Nephron progenitor cell (in vitro differentiated cells): ENCODE measurements at places on chromosomes 13 and 19.

DNA sequence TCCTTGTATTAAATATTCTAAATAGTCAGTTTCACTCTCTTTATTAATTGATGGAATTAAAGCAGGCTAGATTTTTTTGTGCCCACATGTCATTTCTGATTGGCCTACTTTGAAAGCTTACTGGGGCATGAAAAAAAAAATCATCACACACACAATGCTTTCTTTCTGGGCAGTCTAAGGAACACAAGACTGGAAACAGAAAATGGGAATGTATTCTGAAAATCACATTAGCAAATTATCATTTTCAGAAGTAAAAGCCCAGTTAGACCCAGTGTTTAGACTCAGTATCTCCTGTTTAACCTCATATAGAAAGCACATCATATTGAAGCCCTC is 339.4 kb downstream of the SPRY2 start:
- DNase-seq, result no peak

DNA sequence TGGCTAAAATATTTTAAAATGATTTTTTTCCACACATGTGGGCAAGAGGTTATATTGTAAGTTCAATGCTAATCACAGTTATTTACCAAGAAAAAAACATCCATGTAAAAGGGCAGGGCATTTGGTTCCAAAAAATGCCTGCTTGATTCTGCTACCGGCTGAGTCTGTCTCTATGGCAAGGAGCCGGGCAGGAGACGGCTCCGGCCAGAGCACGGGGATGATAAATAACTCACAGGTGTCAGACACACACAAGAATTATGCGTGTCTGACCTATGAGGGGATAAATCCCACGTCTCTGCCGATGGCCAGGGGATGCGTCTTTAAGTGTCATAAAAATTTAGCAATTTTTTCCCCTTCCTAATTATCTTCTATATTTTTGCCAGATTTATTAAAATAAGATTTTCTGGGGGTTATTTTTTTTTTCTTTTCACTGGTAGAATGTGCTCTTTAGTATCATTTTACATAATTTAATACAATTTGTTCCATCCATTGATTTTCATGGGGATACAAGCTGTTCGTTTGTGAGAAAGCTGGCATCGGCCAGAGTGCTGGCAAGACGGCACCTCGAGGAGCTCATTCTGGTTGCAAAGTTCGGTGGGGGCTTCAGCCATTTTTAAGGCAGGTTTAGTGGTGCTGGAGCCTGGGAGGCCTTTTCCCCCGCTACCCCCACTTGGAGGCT is 253.9 kb downstream of the ZNF536 start:
- no peak for DNase-seq

GRCh38 chr13:95391785-95392184 is 90.5 kb upstream of the ABCC4 start:
- DNase-seq, result no peak

DNA sequence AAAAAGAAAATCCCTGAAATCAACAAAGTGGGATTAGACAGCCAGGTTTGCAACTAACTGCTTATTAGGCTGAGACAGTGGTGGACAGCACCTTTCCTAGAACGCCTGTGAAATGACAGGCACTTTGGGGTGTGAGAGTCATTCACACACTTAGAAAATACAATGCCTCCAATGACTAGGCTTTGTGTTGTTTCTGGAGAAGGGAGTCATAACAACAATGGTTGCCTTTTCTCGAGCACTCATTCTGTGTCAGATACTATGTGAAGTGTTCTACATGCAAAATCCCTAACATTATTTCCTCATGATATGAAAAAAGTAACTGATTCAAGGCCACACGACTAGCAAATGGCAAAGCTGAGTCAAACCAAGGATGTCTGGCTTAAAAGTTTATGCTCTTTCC is 41.2 kb downstream of the SACS start:
- no peak for DNase-seq

DNA sequence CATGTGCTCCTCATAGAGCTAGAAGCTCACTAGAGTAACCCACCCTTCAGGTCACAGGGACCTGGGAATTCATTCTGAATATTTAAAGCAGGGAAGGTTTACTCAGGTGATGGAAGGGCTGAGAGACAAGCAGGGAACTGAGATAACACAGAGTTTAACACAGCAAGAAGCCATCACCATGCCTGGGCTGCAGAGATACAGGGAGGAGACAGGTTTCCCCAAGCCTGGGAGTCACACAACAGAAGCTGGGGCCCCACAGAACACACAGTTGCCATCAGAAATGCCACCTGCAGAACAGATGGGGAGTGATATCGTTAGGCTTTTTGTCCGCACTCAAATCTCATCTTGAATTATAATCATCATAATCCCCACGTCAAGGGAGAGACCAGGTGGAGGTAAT is 7.9 kb upstream of the CYSLTR2 start:
- DNase-seq, result no peak

GRCh38 chr19:3509566-3509989 is 3.5 kb downstream of the FZR1 start:
- DNase-seq, result no peak

DNA sequence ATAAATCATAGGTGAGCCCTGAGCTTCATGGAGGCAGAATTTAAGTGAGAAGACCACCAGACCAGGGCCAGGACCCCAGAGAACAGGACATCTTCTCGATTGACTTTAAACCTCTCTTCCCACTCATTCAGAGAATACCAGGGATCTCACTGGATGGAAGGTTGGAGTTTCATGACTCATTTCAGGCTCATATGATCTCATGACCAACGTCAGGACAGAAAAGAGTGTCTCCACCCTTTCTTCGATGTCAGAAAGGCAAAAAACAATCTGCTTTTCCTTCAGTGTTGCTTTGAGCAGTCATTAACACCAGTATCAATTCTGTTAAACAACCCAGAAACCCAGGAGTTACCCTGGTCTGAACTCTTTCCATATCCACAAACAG is 361.0 kb downstream of the KLF12 start:
- DNase-seq, result no peak

DNA sequence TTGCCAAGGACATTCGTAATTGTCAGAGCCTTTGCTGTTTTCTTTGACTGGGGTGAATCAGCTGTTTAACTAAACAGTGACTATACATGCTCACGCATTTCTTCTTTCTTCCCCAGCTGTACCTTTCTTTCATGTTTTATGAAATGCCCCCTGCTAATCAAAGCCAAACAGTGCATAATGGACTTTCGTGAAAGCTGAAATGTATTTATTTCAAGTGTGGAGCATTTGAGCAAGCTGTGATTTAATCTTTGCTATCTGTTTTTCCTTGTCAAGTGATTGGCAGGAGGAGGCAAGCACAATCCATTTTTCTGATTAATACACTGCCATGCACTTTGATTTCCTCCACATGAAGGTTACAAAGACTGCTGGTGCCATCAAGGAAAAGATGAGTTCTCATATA is 831.7 kb upstream of the SPRY2 start:
- no peak for DNase-seq

GRCh38 chr13:70964124-70964523 is 855.9 kb upstream of the KLHL1 start:
- DNase-seq, result no peak

GRCh38 chr19:40621966-40622772 is 21.0 kb downstream of the LTBP4 start:
- DNase-seq, result no peak

GRCh38 chr13:21970172-21970571 is 299.3 kb downstream of the FGF9 start:
- no peak for DNase-seq
